Stimulated activated CD4-positive, alpha-beta T cell treated with anti-CD3 and anti-CD28 coated beads, Interleukin-15, amount 100 ng/mL, for 48 hours (primary cell): ENCODE measurements at places on chromosomes 12 and 14.

- DNase-seq, result no peak
These were observed 62.2 kb upstream of the INSM2 start for GRCh38 chr14:35471803-35472202.

- DNase-seq, result no peak
These were observed 104.6 kb downstream of the NELL2 start for GRCh38 chr12:44771485-44772021.

- no peak for DNase-seq
These were observed 36.4 kb upstream of the PRIMA1 start for GRCh38 chr14:93824518-93825234.

GRCh38 chr14:87461704-87462103 is 531.3 kb downstream of the GALC start:
- no peak for DNase-seq

GRCh38 chr12:4112734-4113325 is 160.7 kb upstream of the CCND2 start:
- no peak for DNase-seq

DNA sequence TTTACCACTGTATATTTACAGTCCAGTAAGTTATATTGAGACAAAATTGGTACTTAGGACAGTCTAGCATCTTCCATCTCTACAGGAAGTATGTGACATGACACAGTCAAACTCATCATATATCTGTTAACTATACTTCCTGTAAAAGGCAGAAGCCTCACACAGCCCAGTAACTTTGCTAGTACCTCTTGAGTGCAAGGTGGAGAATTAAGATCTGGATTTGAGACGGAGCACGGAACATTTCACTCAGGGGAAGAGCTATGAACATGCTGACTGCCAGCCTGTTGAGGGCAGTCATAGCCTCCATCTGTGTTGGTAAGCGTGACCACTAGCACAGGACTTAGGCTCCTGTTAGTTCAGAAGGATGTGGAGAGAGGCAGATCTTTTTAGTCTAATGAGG is 333.7 kb upstream of the OR4E1 start:
- DNase-seq, result no peak

DNA sequence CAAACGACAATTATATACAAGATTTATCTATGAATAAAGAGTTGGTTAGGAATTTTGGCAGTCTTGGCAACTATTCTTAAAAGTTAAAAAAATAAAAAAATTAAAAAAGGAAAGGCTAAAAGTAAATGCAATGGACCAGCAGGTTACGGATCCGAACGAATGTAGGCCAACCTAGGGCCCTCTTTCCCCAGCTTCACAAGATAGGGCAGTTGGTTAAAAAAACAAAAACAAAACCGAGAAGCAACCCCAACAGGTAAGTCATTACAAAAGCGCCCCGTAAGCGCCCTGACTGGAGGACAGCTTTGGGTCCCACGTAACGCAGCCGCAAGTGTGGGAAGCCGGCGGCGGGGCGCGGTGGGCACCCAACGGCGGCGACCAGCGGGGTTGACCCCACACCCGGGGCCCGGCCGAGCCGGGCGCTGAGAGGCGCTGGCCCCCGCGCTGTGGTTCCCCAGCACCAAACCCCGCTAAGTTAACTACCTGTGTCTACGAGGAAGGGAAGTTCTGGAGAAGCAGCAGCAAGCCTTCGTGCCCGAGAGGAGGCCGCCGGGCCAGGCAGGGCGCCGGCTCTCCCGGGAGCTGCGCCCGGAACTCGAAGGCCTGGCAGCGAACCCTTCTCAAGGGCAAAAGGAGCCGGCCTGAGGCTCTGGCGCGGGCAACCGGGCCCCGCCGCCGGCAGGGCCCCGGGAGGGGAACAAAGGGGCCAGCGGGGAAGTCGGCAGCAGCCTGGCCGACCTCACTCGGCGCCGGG is 882 bp downstream of the HECTD1 start:
- DNase-seq, result peak; percentile 35

GRCh38 chr12:43737646-43738045 is 20.9 kb downstream of the PUS7L start:
- no peak for DNase-seq

DNA sequence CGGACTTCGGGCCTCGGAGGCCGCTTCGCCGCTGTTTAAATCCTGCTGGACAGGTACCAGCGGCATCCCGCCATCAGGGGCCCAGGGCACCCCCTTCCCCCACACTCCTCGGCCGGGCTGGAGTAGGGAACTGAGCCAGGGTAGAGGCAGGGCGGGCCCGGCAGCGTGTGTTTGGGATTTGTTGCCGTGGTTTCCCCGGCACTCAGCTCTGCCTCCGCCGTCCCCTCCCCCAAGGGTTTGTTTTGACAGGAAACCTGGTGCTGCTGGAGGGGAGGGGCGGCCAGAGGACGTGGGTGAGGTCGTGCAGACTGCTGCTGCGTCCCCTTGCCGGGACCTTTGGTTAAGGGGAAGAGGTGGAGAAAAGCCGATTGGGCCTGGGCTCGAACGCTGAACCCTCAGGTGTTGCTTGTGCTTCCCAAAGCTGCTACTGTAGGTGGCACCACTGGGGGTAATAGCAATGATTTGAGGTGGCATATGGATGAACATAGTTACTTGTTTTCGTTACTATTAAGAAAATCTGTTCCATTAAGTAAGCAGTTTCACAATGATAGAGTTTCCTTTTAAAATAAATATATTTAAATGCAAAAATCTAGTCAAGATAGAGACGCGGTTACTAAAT is 778 bp downstream of the TCP11L2 start:
- peak; percentile 71 for DNase-seq

DNA sequence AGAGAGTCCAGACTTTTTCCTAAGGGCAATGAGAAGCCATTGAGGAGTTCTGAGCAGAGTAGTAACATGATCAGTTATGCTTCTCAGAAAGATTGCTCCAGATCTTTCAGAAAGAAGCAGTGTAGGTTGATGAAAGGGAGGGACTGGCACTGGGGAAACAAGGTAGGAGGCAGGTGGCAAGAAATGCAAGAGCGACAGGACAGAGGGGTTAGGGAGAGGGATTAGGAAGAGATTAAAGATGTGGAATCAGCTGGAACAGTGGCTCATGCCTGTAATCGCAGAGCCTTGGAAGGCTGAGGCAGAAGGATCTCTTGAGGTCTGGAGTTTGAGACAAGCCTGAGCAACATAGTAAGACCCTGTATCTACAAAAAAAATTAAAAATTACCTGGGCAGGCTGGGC is 3.4 kb downstream of the CDCA3 start:
- DNase-seq, result no peak

GRCh38 chr14:26394150-26394810 is 203.6 kb downstream of the NOVA1 start:
- no peak for DNase-seq

DNA sequence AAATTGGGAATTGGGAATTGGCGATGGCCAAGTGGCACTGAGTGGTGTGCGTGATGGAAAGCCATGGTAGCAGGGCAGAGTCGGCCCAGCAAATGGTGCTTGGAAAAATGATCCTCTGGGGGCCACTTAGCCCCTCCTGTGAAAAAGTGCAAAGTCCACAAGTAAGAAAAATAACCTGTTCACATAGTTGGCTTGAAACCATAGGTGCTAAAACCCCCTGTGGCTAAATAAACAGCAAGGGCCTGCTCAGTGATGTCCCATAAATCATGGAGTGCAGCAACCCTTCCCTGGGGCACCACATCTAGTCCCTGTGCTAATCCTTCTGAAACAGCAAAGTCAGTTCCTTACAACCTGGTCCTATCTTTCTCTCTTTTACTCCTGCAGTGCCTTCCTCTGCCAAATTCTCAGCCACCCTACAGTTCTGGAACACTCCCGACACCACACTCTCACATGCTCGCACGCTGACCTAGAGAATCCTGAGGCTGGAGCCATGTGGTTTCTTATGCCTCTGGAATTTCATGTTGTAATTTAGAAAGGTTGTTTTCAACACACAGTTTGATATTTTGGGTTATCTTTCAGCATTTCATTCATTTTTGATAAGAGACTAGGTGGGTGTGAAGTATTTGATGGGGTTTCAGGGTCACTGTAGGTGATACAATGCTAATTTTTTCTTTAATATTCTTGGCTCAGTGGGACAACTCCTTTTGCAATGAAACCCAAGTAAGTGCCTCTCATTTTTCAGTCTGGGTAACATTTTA is 123.6 kb downstream of the SMOC1 start:
- DNase-seq, result no peak

DNA sequence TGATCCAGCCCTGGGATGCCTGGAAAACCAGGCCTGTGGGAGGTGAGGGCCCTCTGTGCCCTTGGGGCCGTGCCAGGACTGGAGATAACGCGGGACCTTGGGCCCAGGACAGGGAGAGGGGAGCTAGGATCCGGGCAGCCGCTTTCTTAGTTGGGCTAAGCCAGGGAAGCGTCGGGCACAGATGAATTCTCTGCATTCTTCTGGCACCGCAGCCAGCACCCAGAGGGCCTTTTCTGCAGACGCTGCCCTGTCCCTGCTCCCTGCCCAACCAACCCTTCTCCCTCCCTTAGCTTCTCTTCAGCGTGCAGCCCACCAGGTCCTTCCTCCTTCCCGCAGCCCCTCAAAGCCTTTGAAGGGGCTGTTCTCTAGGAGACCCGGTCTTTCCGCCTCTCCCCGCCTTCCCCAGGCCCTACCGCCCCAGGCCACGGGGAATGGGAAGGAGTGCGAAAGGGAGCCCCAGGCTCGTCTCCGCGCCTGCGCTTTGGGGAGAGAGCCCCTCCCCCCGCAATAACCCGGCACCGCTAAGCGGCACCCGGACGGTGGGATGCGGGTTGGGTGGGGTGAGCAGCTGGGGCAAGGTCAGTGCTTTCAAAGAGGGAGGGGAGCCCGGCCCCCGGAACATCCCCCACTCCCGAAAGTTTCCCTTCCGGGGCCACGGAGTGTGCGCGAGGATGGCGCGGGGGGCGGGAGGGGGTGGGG is 663 bp downstream of the NCKAP5L start:
- DNase-seq, result no peak

DNA sequence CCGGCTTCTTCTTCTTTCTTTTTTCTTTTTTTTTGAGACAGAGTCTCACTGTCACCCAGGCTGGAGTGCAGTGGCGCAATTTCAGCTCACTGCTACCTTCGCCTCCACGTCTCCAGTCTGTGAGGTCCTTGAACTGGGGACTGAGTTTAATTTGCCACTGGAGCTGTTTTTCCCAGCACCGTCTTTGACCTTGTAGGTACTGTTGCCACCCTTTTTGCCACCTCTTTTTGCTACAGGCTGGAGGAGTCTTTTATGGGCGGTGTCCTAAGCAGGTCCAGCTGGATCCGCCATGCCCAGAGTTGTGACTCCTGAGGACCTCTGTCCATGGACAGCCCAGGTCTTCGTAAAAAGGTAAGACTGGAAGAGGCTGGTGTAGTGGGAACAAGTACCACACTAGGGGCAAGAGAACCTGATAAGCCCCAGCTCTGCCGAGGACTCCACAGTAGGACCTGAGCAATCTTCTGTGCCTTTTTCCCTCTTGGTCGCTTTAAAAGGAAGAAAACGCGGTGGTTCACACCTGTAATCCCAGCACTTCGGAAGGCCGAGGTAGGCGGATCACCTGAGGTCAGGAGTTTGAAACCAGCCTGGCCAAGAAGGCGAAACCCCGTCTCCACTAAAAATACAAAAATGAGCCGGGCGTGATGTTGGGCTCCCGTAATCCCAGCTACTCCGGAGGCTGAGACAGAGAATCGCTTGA is 946 bp downstream of the RNU4-2 start:
- no peak for DNase-seq

GRCh38 chr12:49456131-49456679 is 82.6 kb upstream of the KCNH3 start:
- no peak for DNase-seq

- no peak for DNase-seq
These were observed 61.3 kb upstream of the GPR68 start for GRCh38 chr14:91305650-91306431.

DNA sequence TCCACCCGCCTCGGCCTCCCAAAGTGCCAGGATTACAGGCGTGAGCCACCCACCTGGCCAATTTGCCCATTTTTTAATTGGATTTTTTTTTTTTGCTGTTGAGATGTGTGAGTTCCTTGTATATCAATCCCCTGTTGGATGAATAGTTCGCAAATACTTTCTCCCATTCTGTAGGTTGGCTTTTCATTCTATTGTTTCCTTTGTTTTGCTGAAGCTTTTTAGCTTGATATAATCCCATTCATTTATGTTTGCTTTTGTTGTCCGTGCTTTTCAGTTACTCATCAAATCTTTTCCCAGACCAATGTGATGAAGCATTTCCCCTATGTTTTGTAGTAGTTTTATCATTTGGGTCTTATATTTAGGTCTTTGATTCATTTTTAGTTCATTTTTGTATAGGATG is 36.4 kb downstream of the TRAF3 start:
- no peak for DNase-seq

GRCh38 chr14:59964251-59965007 is 44.5 kb downstream of the LRRC9 start:
- DNase-seq, result no peak

DNA sequence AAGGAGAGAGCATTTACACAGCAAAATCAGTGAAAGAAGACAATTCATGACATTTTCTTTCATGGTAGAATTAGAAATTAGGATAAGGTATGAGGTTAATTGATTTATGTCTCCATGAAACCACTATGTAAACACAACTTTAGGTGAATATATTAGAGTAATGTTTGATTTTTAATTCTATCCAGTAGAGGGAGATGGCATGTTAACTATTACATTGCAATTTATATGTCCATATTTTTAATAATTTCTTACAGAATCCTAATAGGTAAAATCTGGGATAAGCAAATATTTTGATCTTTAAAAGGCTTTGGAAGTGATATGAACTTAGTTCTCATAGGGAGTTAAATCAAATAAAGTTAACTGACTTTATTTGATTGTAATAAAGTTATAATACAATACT is 373.4 kb upstream of the PDE3A start:
- no peak for DNase-seq

GRCh38 chr14:105192866-105193731 is 12.0 kb upstream of the NUDT14 start:
- DNase-seq, result no peak

DNA sequence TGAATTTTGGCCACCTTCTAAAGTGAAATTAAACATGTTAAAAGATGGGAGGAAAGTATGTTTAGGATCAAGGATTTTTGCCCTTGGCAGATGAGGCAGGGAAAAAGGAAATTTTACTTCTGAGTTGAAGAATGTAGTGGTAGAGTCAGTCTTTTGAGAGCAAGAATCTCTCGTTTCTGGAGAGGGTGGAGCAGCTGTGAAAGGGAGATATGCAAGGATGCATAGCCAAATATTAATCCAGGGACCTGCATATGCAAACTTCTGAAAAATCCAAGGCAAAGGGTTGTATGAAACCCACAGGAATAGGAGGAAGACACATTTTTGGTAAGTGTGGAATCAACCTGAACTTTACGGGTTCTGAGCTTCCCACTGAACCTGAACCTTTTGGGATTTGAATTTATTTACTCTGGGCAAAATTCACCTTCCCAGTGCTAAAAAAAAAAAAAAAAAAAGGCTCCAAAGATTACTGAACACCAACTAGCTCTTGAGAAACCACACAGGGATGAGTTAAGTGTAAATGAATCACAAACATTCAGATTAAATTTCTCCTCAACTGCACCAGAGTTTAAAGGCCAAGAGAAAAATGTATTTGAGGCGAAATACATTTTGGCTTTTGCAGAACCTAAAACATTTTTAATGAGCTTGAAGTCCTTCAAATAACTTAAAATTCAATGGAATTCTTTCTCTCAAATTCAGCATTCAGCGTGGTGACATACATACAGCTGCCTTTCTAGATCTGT is 187.1 kb upstream of the CDKN3 start:
- DNase-seq, result no peak
